ENCODE measurements at places on chromosomes 11 and 22.

- DNase-seq, result no peak
Observed at GRCh38 chr11:118021146-118021545, 35.0 kb downstream of the IL10RA start.

DNA sequence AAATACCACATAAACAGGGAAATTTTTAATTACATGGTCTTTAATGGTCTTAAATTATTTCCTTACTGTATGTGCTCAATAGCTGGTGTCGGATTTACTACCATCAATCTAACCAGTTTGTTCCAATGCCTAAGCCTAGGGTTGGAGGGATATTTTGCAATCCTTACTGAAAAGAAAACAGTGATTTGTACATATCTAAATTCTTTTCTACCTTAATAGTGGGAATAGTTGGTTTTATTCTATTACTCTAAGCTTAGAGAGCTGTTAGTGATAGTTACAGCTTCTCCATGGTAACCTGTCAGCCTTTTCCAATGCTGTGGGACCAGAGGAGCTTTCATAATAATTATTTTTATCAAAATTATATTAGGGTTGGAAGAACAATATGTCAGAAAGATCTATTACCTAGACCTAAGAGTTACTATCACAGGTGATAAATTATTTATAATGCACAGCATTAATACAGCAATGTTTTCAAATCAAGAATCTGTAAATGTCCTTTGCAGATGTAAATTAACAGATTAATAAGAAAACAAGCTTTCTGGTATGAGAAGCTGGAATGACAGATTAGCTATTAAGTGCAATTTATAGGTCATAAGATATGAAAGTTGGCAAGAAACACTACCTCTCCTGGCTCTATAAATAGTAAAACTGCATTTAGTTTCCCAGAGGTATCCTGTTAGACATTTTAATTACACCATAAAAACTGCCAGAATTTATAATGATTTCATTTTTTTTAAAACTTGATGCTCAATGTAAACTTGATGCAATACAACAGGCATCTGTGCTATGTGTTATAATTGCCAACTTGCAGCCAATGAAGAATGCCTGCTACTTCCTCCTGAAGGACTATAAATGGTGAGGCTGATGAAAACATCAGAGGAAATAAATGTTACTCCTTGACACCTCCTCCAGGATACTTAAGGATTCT, 262.0 kb upstream of the PITPNB start:
- no peak for DNase-seq

DNA sequence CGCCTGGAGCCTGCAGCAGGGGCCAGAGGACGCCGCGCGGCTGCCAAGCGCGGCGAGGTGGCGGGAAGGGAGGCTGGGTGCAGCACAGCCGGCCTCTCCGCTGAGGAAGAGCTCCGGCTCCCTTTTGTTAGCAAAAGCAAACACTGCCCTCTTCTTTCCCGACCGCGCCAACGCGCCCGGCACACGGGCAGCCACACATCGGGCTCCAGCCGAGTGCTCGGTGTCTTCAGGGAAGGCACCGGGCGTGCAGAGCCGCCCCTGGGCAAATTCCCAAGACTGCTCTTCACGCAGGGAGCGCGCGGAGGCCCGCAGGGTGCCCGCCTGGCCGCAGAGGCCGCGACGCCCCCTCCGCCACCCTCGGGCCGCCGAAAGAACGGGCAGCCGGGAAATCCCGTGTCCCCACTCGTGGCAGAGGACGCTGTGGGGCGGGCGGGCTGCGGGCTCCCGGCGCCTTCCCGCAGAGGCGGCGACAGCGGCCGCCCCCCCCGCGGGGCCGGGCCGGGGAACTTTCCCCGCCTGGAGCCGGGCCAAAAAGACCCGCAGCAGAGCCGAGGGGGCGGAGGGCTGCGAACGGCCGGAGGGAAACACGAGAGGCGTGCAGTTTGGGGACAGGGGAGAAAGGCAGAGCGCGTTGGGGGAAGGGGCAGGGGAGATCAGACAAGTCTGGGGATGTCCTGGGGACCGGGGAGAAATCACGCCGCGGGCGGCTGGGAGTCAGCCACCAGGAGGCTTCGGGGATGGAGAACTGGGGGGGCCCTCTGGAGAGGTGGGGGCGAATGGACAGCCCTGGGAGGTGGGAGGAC, 931 bp downstream of the CADM1 start:
- DNase-seq, result peak; percentile 69

DNA sequence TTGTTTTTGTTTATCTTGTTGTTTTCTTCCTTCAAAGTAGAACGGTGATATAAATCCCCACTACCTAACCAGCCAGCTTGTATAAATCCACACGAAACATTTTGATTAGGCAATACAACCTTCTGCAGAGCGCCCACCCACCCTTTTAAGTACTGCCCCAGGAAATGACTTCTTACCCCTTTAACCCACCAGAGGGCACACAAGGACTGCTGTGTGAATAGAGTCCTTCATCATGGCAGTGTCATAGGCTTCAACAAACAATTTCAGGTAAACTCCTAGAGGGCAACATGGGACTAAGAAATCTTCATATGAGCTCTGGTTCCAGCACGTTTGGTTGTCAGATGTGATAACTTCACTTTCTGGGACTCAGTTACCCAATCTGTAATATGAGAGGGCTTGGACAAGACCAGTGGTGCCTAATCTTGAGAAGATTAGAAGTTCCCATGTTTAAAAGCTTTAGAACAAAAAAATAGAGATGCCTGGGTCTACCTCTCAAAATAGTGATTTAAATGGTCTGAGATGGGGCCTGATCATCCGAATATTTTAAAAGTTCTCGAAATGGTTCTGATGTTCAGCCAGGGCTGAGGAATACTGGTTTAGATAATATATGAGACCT, 56.1 kb downstream of the PIWIL4 start:
- peak; percentile 76 for DNase-seq

DNA sequence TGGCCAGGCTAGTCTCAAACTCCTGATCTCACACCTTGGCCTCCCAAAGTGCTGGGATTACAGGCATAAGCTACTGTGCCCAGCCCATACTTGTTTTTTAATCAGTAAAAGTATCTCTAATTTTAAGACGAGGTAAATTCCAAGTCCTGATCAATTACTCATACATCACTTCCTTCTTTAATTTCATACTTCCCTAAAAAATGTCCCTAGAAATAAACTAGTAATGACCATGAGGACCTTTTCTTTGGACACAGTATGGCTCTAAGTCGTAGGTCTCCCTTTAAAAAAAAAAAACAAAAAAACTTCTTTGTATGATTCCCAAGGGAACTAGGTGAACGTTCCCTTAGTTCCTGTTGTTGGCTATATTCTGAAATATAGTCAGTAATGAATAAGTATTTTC, 29.8 kb downstream of the NUP98 start:
- DNase-seq, result no peak

GRCh38 chr22:48901324-48901723, 926.3 kb downstream of the BRD1 start:
- DNase-seq, result no peak

GRCh38 chr11:96384156-96384555, 5.6 kb downstream of the CCDC82 start:
- peak; percentile 14 for DNase-seq

GRCh38 chr22:31344256-31344577, 1.9 kb downstream of the PATZ1 start:
- no peak for DNase-seq

GRCh38 chr11:64500176-64501013, 90.6 kb upstream of the SLC22A12 start:
- no peak for DNase-seq

GRCh38 chr11:66345316-66345649, 379 bp upstream of the BRMS1 start:
- DNase-seq, result no peak

DNA sequence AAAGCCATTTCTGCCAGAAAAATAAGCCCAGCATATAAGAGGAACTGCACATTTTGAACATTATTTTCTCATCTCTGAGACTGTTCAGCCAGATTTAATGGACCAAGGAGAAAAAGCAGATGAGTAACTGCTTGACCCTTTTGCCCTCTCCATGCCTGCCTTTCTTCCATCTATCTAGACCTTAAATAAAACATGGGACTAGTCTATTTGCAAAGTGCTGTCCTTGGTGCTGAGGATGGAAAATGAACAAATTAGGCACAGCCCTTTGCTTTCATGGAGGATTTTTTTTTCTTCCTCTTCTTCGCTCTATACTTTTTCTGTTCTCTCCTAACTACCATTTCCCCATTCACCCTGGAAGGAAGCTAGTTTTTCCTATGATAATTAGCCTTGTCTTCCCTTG, 361.3 kb downstream of the GRM5 start:
- no peak for DNase-seq

DNA sequence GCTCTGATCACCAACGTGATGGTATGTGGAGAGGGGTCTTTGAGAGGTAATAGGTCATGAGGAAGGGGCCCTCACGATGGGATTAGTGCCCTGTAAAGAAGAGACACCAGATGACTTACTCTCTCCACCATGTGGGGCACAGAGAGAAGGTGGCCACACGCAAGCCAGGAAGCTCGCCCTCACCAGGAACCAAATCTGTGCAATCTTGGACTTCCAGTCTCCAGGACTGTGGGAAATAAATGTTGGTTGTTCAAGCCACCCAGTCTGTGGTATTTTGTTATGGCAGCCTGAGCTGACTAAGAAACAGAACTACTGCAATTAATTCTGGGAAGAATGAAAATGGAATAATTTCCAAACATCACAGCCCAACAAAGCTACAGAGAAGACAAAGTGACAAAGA, 117.5 kb downstream of the SNX19 start:
- DNase-seq, result no peak

DNA sequence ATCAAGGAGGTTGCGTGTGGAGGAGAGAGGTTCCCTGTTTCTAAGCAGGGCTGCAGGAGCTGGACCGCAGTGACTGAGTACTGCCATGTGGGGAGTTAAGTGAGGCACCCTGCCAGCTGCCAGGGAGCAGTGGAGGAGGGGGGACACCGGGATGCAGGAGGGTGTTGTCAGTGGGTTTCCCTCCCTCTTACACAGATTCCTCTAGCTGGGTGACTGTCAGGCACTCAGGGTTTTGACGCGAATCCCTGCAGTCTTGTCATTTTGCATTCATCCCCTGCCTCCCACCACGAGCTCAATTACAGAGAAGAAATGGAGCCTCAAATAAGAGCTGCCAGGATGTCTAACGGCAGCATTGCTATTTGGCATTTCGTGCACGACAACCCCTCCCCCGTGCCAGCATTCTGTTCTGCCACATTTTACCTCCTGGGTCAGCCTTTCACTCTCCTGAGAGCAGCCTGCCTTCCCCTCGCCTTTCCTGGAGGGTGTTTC, 119.8 kb upstream of the SORL1-AS1 start:
- no peak for DNase-seq

DNA sequence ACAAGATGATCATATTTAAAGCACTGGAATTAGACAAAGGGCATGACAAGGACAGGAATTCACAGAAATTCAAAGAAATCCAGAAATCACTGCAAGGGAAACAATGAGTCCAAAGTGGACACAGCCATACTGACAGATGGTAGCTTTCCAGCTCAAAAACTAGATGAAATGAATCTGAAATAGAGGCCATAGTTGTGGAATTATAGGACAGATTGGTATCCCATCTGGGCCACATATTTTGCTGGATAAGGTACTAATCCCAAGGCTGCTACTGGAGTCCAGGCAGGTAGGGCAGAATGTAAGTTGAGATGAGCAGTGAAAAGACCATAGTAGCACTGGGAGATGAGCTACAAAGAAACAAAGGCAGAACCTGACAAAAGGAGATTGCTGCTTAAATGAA, 258.3 kb upstream of the ANO3 start:
- DNase-seq, result no peak

GRCh38 chr11:77418155-77418970, 55.5 kb downstream of the PAK1 start:
- DNase-seq, result no peak

- no peak for DNase-seq
Observed at GRCh38 chr11:60947700-60948099, 4.3 kb downstream of the SLC15A3 start.

DNA sequence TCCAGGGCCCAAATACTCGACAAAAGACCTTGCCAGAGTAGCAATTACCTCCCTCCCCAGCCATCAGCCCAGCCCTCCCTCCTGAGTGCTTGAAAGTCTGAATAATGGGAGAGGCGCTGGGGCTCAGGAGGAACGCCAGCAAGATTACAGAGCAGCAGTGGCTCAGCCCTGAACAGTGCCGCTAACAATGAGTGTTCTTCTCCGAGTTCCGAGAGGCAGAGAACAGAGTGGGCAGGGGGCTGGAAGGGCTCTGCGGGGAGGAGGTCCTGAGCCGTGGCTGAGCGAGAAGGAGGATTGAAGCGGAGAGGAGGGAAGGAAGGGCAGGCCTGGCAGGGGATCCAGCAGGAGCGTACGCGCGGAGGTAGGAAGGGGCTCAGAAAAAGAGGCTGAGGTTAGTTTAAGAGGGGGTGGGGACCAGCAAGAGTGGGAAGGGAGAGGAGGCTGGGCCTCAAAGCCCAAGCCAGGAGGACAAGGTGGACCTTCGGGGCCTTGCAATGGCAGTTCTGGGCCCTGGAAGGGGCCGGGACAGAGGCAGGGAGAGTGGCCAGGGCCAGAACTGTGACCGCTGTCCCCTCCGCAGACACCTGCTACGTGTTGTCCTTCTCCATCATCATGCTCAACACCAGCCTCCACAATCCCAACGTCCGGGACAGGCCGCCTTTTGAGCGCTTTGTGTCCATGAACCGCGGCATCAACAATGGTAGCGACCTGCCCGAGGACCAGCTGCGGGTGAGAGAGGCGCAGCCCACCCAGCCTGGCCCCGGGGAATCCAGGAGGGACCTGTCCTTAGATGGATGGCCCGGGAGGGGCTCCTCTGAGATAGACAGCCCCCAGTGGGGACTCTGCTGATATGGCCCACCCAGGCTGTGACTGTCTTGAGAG, 20.6 kb downstream of the CYTH4 start:
- DNase-seq, result no peak

DNA sequence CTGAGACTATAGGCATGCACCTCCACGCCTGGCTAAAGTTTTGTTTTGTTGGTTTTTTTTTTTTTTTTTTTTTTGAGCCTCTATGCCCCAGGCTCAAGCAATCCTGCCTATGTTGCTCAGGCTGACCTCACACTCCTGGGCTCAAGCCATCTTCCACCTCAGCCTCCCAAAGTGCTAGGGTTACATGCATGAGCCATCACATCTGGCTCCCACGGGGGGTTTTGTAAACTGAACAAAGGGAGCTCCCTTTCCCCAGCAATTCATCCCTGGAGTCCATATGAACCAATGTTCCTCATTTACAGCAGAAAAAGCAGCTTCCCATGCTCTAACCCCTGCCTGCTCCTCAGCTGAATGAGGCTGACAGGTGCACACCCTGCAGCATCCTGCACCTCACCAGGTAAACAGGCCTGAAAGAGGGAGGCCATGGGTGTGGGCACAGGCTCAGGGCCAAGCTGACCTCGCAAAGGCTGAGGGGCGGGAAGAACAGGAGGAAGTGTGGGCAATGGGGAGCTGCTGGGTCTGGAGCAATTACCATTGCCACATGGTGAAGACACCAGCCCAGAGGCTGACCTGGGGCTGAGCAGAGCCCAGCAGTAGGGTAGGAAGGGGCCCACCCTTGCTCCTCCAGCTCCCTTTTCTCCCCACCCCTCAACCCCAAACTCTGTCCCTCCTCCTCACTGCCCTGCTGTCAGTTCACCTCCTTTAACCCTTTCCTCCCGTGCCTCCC, 58.2 kb downstream of the RBX1 start:
- DNase-seq, result no peak

DNA sequence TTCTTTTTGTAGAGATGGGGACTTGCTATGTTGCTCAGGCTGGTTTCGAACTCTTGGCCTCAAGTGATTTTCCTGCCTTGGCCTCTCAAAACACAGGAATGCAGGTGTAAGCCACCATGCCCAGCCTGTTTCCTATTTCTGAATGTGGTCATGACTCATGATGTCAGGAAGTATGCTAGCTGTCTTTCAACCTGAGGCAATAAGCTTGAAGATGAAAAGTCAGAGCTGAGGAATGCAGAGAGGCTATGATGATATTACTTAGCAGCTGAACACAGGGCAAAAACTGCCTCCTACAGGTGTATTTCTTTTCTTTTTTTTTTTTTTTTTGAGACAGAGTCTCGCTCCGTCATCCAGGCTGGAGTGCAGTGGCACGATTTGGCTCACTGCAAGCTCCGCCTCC, 9.0 kb upstream of the NUCB2 start:
- DNase-seq, result no peak

All from NCI-H2081 (cell line).